Activated CD8-positive, alpha-beta T cell treated with anti-CD3 and anti-CD28 coated beads for 36 hours (primary cell): ENCODE measurements at places on chromosomes 4 and X.

- DNase-seq, result no peak
Observed at GRCh38 chrX:41145920-41146608, 60.8 kb downstream of the USP9X start.

DNA sequence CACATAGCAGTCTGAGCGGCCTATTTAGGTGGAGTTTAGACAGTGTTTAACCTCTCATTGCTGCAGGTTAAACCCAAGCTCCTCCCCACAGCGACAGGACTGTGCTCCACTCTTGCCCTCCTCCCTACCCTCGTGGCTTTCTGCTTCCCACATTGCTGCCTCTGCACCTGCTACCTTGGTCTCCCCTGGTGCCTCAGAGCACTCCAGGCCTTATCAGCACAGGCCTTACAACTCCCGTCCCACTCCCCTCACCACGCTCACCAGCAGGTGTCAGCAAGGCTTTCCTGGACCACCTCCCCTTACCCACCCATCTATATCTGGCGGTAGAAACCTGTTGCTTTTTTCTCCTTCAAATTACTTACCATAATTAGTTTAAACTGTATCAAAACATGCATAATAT, 18.6 kb downstream of the HELT start:
- DNase-seq, result no peak

DNA sequence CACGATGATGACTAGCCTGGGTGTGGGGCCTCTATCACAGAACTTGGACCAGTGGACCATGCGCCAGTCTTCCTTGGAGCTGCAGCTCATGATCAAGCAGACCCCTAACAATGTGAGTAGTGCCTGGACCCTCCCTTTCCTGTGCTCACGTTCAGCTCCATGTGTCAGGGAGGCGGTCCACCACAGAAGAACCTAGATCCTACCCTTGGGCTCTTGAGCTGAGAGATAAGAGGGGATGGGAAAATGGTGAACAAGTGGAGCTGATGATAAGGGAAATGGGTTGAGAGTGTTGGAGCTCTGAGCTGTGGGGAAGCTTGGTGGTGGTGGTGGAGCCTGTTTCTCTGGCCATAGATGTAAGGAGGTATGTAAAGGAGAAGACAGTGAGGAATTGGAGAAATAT, 13.1 kb downstream of the MED12 start:
- DNase-seq, result no peak

- DNase-seq, result no peak
Observed at GRCh38 chr4:140158365-140159030, 4.5 kb upstream of the MAML3 start.

DNA sequence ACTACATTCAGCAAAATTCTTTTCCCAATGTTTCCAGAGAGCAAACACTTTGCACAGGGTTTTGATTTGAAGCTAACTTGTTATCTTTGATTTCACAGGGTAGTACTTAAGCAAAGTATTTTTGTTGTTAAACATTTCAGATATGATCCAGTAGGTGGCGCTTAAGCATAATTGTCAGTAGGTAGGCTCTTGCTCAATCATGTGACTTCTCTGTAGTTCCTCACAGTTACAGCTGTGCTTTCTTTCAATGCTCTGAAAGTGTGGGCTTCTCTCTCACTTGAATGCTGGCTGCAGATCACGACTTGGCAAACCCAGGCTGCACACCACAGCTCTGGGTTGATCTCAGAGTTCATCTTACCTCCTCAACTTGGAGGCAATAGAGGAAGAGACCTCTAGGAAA, 1016.5 kb downstream of the SH3BGRL start:
- DNase-seq, result no peak

- no peak for DNase-seq
Observed at GRCh38 chr4:163901319-163901718, 406.8 kb downstream of the TMA16 start.

DNA sequence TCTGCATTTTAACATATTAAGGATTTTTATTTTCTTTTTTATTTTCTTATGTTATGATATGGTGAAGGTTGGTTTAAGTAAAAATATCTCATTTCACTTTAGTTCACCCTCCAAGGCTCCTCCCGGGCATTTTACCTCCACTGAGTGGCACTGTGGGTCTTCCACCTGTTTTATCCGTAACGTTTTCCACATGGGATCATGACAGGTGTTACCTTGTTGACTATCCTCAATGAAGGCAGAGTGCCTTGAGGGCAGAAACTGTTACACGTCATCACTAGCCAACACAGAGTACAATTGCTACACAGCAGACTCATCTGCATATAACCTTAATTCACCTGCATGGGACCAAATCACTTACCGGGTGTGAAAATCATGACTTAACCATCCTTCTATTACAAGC, 105.8 kb downstream of the GEMIN8 start:
- no peak for DNase-seq

DNA sequence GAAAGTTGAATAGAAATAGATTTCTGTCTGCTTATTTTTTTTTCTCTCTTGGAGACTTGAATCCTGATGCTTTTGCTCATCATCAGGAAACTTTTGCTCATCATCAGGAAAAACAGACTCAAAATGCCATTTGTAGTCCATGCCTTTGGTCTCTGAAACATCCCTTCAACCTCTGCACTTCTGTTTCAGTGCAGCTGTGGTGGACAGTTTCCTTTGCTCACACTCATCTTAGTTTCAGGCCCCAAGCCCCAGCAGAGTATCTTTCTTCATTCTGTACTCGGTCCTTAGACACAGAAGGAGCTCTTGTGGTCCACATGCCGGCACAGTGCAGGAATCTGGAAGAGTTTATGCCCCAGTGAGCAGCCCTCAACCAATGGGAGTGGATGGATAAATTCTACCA, 337.9 kb downstream of the PPP3CA start:
- no peak for DNase-seq

DNA sequence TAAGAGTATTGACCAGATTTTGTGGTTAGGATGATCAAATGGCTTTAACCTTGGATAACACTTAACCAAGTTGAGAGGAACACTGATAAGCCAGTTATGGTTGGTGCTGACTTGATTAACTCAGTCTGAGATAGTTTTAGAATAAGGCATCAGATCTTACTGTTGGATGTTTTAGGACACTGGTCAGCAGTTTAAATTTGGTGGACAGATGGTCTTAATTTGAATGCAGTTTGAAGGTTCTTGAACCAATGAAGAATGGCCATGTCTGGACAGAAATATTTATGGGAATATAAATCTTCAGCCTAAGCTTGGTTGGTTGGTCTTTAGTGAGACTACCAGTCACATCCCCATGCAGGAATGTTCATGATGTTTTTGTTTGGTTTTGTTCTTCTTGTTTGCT, 2.6 kb upstream of the GIMD1 start:
- DNase-seq, result no peak

DNA sequence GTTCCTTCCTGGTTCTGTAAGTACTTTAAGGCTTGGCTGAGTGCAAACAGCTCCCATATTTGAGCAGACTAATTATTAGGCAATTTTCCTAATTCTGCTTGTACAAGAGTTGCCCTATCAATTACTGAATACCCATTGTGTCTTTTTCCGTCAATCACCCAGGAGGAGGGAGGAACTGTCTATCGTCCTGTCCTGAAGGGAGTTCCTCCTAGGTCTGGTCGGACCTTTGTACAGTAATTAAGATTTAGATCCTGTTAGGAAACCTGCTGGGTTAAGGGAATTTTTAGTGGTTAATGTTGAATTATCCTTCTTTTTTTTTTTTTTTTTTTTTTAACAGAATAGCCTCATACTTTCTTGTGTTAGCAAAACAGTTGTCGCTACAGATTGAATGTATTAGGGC, 130.1 kb downstream of the KDM6A start:
- no peak for DNase-seq

DNA sequence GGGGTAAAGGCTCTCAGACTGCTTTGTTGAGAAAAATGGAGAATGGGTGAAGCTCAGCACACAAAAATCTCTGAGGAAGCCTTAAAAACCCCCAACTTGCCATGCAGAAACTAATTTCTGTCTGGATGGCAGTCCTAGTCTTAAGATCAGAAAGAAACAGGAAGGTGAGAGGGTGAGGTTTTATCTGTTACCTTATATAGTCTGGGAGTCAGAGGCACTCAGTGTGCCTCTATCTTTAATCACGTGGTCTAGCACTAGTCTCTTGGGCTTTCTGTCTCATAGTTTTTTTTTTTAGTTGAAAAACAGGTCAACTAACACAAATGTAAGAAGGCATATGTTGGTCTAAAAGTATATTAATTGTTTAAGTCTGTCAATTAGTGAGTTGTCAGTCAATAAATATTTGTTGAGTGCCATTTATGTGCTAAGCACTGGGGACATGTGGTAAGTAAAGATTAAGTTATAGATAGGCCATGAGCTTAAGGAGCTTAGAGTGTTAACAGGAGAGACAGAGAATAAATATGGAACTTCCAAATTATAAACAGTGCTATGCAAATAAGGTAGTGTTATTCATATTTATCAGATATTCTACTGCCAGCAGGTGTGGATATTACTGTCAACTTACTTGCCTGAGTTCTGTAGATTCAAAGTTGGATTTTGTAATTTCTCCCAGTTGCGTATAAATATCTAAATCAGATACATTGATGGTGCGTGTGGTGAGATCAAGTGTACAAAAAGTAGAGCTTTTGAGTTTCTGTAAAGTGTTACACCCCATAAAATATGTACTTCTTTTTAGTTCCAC, 7.0 kb downstream of the CYBB start:
- DNase-seq, result no peak

GRCh38 chrX:135494453-135494852, 26.0 kb upstream of the INTS6L start:
- DNase-seq, result no peak

DNA sequence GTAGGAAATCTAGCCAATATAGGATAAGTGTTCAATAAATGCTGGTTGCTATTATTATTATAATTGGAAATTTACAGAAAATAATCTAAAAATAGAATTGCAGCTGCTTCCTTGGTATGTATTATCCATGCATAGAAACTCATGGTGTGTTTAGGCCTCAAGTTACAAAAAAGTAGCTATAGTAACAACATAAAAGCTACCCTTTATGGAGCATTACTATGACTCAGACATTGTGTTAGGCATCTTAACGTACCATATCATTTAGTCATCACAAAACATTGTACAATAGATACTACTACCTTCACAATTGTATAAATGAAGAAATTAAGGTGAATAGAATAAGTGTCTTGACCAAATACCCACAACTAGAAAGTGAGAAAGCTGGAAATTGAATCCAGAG, 126.9 kb upstream of the NRK start:
- DNase-seq, result no peak
